ENCODE measurements at places on chromosomes 7 and 10. TPM values are rescaled to one million over a fixed set of nuclear protein-coding genes. Genes with fewer than 3 reads are reported as not detected.
A peak's percentile ranks its signal among the peaks of the same experiment; 100 is the strongest.

Gene PILRA
- 0.36 TPM for total RNA-seq

DNA sequence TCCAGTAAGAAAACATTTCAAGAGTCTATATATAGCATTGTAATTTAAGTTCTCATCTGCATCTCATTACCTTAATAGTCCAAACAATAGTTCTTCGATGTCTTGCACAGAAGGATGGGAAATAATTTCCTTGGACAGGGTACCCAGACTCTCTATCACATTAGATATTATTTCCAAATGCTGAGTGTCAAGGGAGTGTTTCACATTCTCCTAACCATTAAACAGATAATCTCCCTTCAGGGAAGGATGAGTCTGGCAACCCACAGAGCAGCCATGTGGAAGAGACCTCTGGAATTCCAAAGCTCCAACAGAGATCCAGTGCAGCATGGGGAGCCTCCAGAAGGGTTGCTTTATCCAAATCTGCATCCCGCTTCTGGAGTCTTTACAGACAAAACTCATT is 89.6 kb downstream of the FZD1 start:
- DNase-seq, result no peak

DNA sequence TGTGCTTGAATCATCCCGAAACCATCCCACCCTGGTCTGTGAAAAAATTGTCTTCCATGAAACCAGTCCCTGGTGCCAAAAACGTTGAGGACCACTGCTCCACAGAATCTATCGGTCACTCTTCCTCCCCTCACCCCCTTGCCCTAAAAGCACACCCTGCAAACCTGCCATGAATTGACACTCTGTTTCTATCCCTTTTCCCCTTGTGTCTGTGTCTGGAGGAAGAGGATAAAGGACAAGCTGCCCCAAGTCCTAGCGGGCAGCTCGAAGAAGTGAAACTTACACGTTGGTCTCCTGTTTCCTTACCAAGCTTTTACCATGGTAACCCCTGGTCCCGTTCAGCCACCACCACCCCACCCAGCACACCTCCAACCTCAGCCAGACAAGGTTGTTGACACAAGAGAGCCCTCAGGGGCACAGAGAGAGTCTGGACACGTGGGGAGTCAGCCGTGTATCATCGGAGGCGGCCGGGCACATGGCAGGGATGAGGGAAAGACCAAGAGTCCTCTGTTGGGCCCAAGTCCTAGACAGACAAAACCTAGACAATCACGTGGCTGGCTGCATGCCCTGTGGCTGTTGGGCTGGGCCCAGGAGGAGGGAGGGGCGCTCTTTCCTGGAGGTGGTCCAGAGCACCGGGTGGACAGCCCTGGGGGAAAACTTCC is 784 bp upstream of the SERPINE1 start:
- peak; percentile 69 for DNase-seq

- DNase-seq, result no peak
Measured at GRCh38 chr7:150746921-150747320, 9.7 kb downstream of the GIMAP5 start.

GRCh38 chr10:3109633-3110032 is 42.3 kb downstream of the PFKP start:
- DNase-seq, result peak; percentile 37

- DNase-seq, result no peak
Measured at GRCh38 chr10:30488316-30488715, 54.3 kb downstream of the MAP3K8 start.

DNA sequence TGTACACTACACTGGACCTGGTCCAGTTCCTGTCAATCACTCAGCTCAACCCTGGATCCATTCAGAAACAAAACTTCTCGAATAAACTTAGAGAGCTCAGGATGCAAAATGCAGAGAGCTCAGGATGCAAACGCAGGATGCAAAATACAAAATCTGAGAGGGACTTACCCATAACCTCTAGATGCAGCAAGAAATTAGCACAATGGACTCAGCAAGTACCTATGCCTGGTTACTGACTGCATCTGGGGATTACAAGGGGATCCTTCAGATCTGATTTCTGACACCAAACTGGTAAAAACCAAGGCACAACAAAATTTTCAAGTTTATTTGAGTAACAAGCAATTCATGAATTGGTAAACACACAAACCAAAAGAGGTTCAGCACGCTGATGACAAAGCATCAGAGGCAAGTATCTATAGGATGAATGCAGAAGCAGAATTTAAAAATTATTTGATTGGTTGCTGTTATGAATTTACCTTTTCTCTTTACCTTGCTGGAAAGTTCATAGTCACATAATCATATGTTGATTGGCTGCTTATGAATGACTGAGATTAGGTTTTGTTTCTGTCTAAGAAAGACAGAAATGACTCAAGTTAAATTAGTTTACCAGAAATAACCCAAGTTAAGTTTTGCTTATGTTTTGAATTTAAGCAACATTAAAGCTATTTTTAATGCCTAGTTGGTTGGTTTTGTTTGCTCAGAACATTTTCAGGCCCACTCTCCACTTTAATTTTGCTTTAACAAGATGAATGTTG is 11.4 kb downstream of the GIMAP6 start:
- DNase-seq, result no peak

- DNase-seq, result no peak
Measured at GRCh38 chr7:115153769-115154477, 232.0 kb downstream of the MDFIC start.

Gene TMEM236
- under 0.01 TPM for total RNA-seq

DNA sequence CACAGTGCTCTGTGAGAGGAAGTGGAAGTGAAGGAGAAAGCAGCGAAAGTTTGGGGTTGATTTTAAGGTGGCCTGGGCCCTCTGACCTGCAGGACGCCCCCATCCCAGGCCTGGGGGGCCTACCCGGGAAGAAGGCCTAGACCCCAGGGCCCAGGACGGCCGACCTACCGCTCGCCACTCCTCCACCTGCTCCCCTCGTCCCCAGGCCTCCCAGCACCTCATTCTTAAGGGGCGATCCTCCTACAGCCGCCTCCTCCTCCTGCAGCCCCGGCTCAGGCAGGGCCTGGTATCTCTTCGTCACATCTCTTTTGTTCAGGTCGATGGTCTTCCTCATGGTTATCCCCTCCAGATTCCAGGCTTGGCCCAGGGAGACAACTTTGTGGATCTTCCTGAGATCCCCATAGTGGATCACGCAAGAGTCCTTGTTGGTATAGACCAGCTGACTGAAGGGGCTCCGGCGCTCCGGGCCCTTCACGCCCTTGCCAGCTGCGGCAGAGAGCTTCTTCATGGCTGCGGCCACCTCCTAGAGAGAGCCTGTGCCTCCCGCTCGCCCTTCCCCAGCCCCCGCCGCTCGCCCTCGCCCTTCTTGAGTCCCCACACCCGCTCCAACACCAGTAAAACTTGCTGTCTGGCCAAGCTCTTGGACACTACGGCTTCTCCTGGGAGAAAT is 117.5 kb downstream of the OR13A1 start:
- no peak for DNase-seq

DNA sequence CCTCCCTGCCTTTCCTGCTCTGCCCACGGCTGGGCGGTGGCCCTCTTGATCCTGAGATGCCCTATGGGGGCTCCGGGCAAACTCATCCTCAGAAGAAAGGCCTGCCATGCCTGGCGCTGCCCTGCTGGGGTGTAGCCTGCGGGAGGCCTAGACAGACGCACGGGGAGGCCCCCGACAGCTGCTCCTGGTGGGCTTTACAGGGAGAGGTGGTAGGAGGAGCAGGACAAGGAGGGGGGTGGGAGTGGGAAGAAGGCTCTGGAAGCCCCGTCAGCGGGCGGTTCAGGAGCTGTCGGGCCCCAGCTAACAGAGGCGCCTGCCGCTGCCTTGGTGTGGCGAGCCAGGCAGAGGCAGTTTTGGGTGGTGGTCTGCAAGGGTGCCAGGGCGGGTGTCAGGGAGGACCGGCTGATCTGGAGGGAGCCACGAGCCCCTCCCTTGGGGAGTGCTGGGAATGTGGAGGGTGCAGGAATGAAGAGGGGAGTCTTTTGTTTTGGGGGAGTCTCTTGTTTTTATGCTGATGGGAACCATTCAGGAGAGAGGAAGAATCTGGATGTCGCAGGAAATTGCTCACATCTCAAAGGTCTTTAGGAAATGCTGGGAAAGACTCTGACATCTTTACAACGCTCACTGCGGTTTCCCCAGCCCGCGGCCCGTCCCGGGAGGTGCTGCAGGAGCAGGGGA is 63.5 kb downstream of the CFAP46 start:
- DNase-seq, result no peak

GRCh38 chr10:7408291-7409044 is 2.4 kb downstream of the SFMBT2 start:
- peak; percentile 84 for DNase-seq

Gene PPP1R3A
- total RNA-seq, result not detected

Gene OR2A12
- total RNA-seq, result not detected

- no peak for DNase-seq
Measured at GRCh38 chr7:41699516-41699915, 3.4 kb downstream of the INHBA start.

Gene FOXI2
- not detected for total RNA-seq

Gene BHLHA15
- not detected for total RNA-seq

GRCh38 chr10:123252779-123253178 is 98.6 kb downstream of the BUB3 start:
- no peak for DNase-seq

DNA sequence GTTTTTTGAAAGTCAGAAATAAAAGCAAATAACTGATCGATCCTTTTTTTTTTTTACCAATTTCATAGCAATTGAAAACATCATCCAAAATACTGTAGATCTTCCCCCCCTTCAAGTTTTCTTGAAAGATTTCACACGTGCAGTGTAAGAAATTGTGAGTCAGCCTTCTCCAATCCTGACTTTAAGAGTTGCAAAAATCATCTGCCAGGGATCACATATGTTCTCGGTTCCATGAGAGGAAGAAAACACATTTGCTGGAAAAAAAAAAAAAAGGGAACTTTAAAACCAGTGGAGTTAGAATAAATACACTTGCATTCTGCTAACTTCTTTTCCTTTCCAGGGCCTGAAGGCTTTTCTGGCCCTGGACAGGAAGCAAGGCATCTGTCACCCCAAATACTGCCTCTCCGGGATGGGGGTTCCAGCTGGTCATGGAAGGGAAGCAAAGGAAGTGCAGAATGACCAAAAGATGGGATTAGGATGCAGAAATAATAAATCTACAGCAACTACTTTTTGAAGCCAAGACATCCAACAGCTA is 198.4 kb upstream of the KIAA1217 start:
- DNase-seq, result no peak

GRCh38 chr7:76512941-76513816 is 2.8 kb downstream of the UPK3B start:
- DNase-seq, result peak; percentile 90

DNA sequence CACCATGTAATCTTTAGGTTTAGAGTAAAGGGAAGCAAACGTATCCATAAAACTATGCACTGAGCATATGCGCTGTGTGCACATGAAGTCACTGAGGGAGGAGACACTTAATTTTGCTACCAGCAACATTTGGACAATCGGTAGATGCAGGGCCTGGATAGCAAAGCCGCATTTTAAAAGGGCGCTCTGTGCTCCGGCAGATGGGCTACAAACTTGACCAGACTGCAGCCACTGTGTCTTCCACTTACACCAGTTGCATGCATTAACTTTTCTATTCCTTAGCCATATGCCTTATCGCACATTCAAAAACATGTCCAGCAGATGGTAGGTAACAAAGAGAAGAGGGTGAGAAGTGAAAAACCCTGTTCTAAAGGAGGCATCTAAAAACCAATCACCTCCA is 18.3 kb downstream of the FAM171A1 start:
- DNase-seq, result no peak

- no peak for DNase-seq
Measured at GRCh38 chr10:27247441-27247840, 6.8 kb upstream of the ACBD5 start.

- peak; percentile 71 for DNase-seq
Measured at GRCh38 chr7:159103382-159104187, 41.1 kb downstream of the VIPR2 start.

Gene GIMAP5
- total RNA-seq, result not detected

DNA sequence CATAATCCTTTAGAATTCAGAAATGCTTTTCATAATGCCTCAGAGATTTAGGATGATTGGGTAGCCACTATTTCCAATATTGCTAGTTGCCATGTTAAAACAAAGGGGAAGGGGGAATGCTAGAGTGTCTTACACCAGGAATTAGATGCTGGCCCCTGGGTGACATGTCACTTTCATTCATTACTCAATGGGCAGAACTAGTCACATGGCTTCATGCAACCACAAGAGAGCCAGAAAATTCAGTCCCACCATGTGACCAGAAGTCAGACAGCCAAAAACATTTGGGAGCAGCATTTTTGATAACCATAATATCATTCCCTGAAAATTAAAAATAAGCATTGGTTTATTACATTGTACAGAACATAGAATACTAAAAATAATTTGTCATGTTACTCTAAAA is 81.2 kb downstream of the CREB5 start:
- DNase-seq, result no peak

GRCh38 chr10:124200011-124200410 is 106.6 kb upstream of the CHST15 start:
- peak; percentile 3 for DNase-seq

All from osteoblast (primary cell).